Lung (tissue), 17 donors: ENCODE measurements at places on chromosomes 3 and 15. TPM values are rescaled to one million over a fixed set of nuclear protein-coding genes. Genes with fewer than 3 reads are reported as not detected.

Gene MAPKAPK3
- 23.6 TPM for total RNA-seq

- no peak overlapping the region for H3K27ac ChIP-seq
- no peaks in the 10 kb centered on the region for H3K36me3 ChIP-seq
- no peaks in the 10 kb centered on the region for H3K27me3 ChIP-seq
- no peak overlapping the region for H3K4me3 ChIP-seq
- peaks cover 37% of the 10 kb centered on the region for H3K4me1 ChIP-seq
- DNase-seq, result no peak
Measured at GRCh38 chr3:62161371-62161770, 212.0 kb downstream of the FEZF2 start.

Gene CHRFAM7A
- 7.4 TPM for total RNA-seq

Gene RUVBL1
- 43.9 TPM for total RNA-seq

GRCh38 chr3:61417352-61417751 lies 144.0 kb upstream of the PTPRG start:
- no peaks in the 10 kb centered on the region for H3K4me1 ChIP-seq
- H3K36me3 ChIP-seq, result no peaks in the 10 kb centered on the region
- DNase-seq, result peak; percentile 34
- H3K27ac ChIP-seq, result no peak overlapping the region
- H3K4me3 ChIP-seq, result no peak overlapping the region

- no peak overlapping the region for H3K27ac ChIP-seq
- H3K36me3 ChIP-seq, result no peaks in the 10 kb centered on the region
- H3K4me3 ChIP-seq, result no peak overlapping the region
- peak; percentile 33 for DNase-seq
Measured at GRCh38 chr15:60328852-60329443, 68.8 kb downstream of the ANXA2 start.

GRCh38 chr3:127196466-127197299 lies 3.8 kb downstream of the PRR23E start:
- no peak overlapping the region for H3K27ac ChIP-seq
- no peak for DNase-seq
- no peaks in the 10 kb centered on the region for H3K36me3 ChIP-seq
- no peak overlapping the region for H3K4me3 ChIP-seq
- H3K27me3 ChIP-seq, result no peaks in the 10 kb centered on the region
- H3K4me1 ChIP-seq, result peaks cover 2% of the 10 kb centered on the region

DNA sequence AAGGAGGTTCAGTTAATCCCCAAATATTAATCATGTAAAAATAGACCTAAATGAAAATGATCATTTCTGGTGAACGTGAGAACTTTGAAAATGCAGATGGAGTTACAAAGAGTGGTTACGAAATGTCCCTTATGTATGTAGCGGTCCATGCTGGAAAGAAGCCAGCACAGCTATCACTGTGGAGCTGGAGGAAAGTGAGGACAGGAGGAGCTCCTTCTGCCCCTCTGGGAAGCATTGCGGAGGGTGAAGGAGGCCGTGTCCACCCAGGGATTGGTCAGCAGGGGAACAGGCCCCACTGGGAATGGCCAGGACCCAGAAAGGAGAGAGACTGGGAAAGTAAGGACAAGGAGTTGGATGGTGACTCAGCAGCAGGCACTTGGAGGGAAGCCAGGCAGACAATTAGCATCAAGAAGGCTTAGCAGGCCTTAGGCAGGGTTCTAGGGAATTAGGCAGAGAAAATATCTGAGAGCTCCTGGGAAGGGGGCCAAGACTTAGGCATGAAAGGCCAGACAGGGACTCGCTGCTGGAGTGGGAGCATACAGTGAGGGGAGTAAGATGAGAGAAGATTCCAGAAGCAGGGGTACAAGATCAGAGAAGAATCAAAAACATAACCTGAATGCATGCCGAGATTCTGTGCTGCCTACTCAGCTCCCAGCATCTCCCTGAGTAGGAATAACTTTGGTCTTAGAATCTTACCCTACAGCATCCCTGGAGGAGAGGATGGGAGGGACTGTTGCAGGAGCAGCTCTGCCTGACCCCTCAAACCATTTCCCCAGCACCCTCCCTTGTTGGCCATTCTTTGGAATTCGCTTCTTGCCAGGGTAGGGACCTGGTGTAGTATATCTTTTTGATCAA lies 171.0 kb upstream of the UMPS start:
- H3K27me3 ChIP-seq, result no peaks in the 10 kb centered on the region
- DNase-seq, result peak; percentile 93

Gene CGGBP1
- total RNA-seq, result 52.9 TPM

Gene CFAP20DC
- 2.3 TPM for total RNA-seq

DNA sequence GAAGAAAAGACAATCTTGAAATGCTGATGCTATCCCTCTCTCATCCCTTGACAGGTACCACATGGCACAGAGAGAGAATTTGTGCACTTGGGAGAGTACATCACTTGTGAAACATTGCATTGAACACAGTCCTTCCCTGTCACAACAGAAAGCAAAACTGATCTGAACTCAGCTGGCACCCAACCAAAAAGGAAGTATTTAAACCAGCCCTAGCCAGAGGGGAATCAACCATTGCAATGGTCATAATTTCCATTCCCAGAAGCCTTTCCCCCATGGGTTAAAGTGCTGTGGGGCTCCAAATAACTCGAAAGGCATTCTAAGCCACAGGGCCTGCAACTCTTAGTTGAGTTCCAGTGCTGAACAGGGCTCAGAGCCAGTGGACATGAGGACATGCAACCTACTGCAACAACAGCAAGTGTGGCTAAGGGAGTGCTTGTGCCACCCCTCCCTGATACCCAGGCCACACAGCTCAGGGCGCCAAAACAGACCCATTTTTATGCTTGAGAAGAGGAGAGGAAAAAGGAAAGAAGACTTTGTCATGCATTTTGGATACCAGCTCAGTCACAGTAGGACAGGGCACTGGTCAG lies 530.8 kb upstream of the BCHE start:
- no peaks in the 10 kb centered on the region for H3K27me3 ChIP-seq
- H3K36me3 ChIP-seq, result no peaks in the 10 kb centered on the region

Gene PIERCE2
- total RNA-seq, result 5.7 TPM

- H3K36me3 ChIP-seq, result no peaks in the 10 kb centered on the region
- H3K4me3 ChIP-seq, result no peak overlapping the region
- DNase-seq, result no peak
Measured at GRCh38 chr3:25889525-25889917, 99.6 kb downstream of the OXSM start.

GRCh38 chr3:25513642-25514266 lies 85.7 kb downstream of the RARB start:
- no peaks in the 10 kb centered on the region for H3K27me3 ChIP-seq
- H3K4me1 ChIP-seq, result peaks cover 3% of the 10 kb centered on the region
- no peak overlapping the region for H3K27ac ChIP-seq
- no peak for DNase-seq
- H3K36me3 ChIP-seq, result no peaks in the 10 kb centered on the region
- no peak overlapping the region for H3K4me3 ChIP-seq

- no peak overlapping the region for H3K4me3 ChIP-seq
- H3K27me3 ChIP-seq, result no peaks in the 10 kb centered on the region
- no peak overlapping the region for H3K27ac ChIP-seq
Measured at GRCh38 chr3:174168026-174168425, 691.1 kb upstream of the NAALADL2 start.

- H3K36me3 ChIP-seq, result no peaks in the 10 kb centered on the region
- no peak overlapping the region for H3K27ac ChIP-seq
- DNase-seq, result peak; percentile 8
- no peaks in the 10 kb centered on the region for H3K4me1 ChIP-seq
- H3K4me3 ChIP-seq, result no peak overlapping the region
- no peaks in the 10 kb centered on the region for H3K27me3 ChIP-seq
Measured at GRCh38 chr15:80194914-80195313, 42.1 kb downstream of the FAH start.

DNA sequence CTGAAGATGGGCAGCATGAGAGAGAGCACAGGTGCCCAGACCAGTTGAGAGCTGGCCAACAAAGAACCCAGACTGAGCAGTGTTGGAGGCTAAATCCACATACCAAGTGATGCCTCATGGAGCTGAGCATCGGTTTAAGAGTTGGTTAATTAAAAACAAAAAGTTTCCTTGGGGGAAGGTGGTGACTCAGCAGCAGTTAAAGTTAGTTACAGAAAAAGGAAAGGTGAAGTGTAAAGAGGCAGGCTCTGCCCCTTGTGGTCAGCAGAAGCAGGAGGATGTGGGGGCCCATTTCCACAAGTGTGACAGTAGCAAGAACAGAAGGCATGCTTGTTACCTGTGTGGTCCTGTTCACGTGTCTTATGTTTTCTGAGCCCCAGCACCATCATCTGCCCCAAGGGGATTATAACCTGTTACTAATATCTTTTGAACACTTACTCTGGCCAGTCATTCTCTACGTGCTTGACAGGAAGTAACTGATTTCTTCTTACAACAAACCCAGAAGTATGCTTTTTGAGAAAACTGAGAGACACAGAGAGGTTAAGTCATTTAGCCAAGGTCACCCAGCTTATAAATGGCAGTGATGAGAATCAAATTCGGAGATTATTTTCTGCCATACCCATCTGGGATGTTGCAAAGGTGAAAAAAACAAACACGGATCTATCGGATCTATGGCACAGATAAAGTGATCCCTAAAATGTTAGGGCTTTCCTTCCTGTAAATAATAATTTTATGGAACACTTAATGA lies 91.0 kb downstream of the EPHB1 start:
- H3K36me3 ChIP-seq, result no peaks in the 10 kb centered on the region
- H3K27me3 ChIP-seq, result no peaks in the 10 kb centered on the region
- no peak overlapping the region for H3K4me3 ChIP-seq
- no peak for DNase-seq
- no peaks in the 10 kb centered on the region for H3K4me1 ChIP-seq
- H3K27ac ChIP-seq, result no peak overlapping the region

- no peak for DNase-seq
- H3K4me3 ChIP-seq, result no peak overlapping the region
- H3K4me1 ChIP-seq, result no peaks in the 10 kb centered on the region
- H3K36me3 ChIP-seq, result no peaks in the 10 kb centered on the region
- H3K27me3 ChIP-seq, result no peaks in the 10 kb centered on the region
Measured at GRCh38 chr15:28044121-28044672, 54.9 kb downstream of the OCA2 start.

Gene ADCY5
- total RNA-seq, result 3.2 TPM

DNA sequence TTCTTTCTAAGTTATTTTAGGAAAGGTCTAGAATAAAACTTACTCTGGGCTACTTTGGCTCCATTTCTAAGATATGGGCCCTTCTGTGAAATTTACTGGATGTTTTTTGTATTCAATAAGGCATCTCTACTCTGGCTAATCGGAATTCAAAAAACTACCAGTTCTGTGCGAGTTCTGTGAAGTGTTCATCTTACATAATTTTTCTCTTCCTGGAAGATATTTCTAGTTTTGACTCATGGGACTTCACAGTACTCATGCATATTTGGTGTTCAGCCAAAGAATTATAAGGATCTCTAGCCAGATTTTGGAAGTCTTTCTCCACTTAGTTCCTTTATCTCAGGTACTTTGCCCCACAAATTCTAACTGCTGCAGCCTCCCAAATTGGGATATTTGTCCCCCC lies 46.4 kb upstream of the MBNL1 start:
- H3K4me1 ChIP-seq, result no peaks in the 10 kb centered on the region
- DNase-seq, result no peak
- H3K27ac ChIP-seq, result no peak overlapping the region
- no peaks in the 10 kb centered on the region for H3K27me3 ChIP-seq
- no peak overlapping the region for H3K4me3 ChIP-seq

DNA sequence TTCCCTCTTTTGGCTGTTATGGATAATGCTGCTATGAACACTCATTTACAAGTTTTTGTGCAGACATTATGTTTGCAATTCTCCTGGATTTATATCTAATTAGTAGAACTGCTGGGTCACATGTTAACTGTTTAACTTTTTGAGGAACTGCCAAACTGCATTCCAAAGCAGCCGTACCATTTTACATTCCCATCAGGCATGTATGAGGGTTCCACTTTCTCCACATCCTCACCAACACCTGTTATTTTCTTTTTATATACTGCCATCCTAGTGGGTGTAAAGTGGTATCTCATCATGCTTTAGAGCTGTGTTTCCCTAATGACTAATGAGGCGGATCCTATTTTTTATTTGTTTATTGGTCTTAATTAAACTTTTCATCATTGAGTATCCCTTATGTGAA lies 9.2 kb downstream of the KPNA4 start:
- peaks cover 7% of the 10 kb centered on the region for H3K4me1 ChIP-seq
- no peak for DNase-seq
- H3K27ac ChIP-seq, result no peak overlapping the region

- H3K4me1 ChIP-seq, result no peaks in the 10 kb centered on the region
- H3K36me3 ChIP-seq, result peaks cover 2% of the 10 kb centered on the region
- no peaks in the 10 kb centered on the region for H3K27me3 ChIP-seq
- H3K4me3 ChIP-seq, result no peak overlapping the region
- no peak overlapping the region for H3K27ac ChIP-seq
Measured at GRCh38 chr15:62454567-62455172, 289.6 kb upstream of the C2CD4B start.

DNA sequence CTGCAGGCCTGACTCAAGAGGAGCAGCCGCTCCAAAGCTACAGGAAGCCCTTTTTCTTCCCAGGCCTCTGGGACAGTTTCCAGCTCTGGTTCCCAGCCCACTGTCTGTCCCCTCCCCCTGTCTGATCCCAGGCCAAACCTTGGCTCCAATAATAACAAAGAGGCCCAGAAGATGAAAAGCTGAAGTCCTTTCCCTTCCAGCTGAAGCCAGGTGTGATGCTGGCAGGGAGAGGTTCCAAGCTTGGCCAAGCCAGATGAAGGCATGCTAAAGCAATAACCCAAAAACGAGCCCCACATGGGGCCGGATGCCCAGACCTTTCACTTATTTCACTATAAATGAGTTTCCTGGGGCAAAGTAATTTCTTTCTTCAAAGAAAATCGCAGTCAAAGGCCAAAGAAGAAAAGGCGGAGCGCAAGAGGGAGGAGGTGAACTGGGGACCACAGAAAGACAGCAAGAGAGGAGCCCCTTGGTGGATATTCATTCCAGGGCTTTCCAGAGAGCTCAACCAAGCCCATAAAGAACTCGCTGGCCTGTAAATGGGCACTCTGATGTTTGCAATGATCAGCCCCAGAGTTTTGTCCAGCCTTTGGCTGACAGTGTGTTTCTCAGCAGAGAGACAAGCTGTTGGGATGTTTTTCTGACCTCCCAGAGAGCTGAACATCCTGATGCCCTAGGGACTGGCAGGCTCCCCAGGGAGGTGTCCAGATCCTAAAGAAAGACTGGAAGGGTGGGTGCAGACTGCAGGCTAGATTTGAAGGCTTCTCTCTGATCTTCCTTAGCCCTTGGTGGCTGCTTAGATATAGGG lies 157.6 kb downstream of the UACA start:
- DNase-seq, result peak; percentile 98
- H3K4me3 ChIP-seq, result no peak overlapping the region
- no peaks in the 10 kb centered on the region for H3K36me3 ChIP-seq
- H3K27me3 ChIP-seq, result no peaks in the 10 kb centered on the region
- H3K27ac ChIP-seq, result no peak overlapping the region

Gene WNT5A
- total RNA-seq, result 22.2 TPM

GRCh38 chr15:67083135-67083762 lies 17.8 kb downstream of the SMAD3 start:
- no peaks in the 10 kb centered on the region for H3K36me3 ChIP-seq
- no peak for DNase-seq
- no peak overlapping the region for H3K4me3 ChIP-seq
- H3K27me3 ChIP-seq, result no peaks in the 10 kb centered on the region
- no peak overlapping the region for H3K27ac ChIP-seq
